GM12892 (cell line): ENCODE measurements at places on chromosomes 2 and 18.

GRCh38 chr18:69064063-69064462, 266.2 kb downstream of the CCDC102B start:
- DNase-seq: no peak

DNA sequence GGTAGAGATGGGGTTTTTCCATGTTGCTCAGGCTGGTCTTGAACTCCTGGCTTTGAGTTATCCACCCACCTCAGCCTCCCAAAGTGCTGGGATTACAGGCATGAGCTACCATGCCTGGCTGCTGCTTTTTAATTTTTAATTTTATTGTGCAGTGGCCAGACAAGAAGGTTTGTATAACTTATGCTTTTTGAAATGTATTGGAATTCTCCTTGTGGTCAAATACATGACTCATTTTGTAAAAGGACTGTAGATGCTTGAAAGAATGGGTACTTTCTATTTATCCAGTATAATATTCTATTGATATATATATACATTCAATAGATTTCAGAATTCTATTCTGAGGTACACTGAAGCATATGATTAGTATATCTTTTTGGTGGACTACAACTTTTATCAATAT, 82.6 kb upstream of the ST3GAL5 start:
- DNase-seq: no peak

- DNase-seq: no peak
Observed at GRCh38 chr2:226057914-226058313, 658.4 kb downstream of the NYAP2 start.

DNA sequence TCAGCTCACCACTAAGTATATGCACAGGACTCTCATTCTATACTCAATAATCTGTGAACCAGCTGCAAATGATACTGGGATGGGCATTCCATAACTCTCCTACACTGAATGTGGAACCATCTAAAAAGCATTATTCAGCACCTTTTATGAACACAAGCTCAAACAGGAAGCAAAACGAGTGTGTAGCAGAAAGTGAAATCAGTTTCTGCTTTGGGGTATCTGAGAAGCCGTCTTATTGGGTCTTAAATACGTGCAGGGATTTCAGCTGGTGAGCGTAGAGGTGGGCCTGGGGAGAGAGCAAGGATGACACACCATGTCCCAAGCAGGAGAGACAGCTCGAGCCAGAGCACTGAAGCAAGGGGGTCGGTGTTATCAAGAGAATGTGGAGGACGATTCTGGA, 120.0 kb upstream of the TTN start:
- no peak for DNase-seq

GRCh38 chr18:72940986-72941385, 73.2 kb upstream of the NETO1 start:
- no peak for DNase-seq

DNA sequence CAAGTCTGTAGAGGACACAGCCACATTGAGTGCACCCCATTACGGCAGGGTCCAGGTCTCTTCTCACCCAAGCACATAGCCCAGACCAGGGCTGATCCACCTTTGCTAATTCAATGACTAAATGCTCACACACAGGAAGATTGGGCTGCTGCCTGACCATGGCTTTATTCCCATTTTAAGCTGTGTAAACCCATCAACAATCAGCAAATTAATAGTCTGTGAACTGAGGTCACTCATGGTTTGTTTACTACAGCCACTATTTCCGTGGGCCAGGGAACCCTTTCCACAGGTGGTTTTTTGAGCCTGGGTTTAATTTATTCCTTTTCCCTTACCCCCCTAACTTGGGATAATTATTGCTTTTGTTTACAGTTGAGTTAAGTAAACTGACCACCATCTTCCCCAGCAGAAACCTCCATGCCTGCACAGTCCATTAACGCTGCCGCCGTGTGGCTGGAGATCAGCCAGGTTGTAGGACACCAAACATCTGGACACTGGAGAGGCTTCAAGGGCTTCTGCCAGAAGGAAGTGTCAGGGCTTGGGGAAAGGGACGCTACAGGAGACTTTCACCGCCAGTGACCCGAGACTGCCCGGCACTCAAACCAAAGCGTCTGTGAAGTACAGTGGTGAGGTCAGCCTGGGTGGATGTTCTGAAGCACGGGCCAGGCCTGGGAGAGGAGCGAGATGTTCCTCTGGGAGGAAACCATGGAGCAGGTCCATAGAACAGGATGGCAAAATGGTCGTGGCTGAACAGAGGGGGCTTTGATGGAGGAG, 282.9 kb downstream of the DYSF start:
- DNase-seq: no peak

DNA sequence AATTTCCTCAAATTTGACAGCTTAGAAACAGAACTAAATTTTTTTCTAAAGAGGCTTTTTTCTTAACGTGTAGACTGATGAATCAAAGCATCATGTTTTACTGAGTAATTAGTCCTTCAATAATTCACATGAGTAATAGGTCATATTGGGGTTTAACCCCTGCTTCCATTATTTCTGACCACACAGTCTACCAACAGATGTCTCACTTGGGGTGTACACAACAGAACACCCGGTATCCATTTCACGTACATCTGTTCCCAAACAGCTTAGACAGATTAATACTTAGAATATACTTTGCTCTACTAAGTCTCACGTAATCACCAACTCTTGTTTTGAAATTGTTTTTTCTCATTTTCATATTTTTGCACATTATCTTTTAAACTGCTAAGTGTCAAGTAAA, 14.8 kb downstream of the CERKL start:
- DNase-seq: no peak

DNA sequence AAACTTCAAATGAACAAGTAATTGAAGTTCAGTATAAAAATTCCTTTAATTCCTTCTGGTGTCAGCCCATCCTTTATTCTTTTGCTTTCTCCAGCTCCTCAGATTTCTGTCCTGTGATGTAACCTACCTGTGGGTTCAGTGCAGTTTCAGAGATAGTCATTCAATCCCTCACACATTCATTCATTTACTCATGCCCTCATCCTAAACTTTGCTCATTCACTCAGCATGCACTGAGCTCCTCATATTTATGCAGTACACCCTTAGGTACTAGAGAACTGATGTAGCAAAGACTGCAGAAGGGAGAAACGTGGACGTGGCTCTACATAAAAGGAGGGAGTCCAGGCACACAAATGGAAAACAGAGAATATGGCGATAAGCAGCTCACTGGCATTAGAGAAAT, 45.3 kb upstream of the STAT1 start:
- no peak for DNase-seq

DNA sequence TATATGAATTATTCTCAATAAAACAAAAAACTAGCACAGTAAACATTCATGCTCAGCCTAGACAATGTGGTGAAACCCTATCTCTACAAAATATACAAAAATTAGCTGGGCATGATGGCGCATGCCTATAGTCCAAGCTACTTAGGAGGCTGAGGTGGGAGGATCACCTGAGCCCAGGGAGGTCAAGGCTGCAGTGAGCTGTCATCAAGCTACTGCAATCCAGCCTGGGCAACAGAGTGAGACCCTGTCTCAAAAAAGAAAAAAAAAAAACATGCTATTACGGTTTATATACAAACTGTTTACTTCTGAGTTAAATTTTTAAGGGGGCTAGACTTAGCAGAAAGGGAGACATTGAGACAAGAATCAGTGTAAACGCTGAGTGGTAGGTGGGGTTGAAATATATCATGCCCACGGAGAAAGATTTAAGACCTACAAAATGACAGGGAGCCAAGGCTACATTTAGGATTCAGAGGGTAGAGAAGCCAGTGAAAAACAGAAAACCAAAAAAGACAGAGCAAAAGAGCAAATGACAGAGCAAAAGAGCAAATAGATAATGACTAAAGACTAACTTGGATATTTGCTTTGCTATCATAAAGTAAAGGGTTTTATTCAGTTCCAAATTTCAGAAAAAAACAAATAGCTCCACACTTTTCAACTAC, 7.5 kb downstream of the TTC32 start:
- DNase-seq: no peak

GRCh38 chr2:207504513-207505170, 25.1 kb upstream of the CREB1 start:
- DNase-seq: no peak

DNA sequence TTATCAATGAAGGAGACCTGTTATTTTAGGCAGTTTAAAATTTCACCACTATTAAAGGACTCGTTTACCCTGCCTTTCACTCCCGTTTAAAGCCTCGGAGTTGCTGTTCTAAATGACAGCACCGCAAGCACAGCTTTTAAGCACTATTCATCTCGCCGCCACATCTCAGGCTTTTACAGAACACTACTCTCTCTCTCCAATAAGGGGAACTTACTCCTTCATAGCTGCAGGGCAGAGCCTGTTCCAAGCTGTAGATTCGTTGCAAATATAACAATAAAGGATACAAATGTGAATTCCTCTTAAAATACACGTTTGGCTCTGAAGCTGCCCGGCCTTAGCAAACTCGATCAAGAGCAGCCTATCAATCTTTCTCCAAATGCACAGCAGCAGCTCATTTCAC, 271.8 kb downstream of the ZNF521 start:
- DNase-seq: no peak

DNA sequence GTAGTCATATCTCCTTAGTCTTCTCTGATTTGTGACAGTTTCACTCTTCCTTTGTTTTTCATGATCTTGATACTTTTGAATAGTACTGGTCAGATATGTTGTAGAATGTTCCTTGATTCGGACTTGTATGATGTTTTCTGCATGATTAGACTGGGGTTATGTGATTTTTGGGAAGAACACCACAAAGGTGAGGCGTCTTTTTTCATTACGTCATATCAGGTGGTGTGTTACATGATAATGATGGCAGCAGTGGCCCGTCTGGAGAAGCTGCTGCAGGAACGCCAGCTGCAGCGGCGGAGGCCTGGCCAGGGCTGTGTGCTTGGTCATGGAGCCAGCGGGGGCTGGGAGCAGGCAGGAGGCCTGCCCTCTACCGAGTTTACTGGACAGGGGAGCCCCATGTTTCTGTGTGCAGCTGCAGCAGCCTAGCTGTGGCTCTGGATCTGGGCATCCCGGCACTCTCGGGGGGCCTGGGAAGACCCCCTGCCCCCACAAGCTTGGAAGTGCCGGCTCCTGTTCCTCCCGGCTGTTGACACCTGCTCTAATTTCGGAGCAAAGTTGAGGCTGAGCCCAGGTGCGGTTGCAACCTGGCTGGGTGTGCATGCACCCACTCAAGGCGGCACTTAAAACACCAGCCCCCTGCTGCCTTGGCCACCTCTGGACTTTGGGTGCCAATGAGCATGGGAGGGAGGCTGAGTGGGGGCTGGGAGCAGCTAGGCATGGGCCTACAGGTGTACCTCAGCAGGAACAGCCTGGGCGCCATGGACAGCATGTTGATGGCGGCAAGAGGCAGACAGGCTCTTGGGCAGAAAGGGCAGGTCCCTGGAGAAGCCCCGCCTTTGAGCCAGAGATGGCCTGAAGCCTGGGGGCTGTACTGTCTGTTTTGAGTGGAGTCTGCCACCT, 26.1 kb downstream of the SLC4A10 start:
- no peak for DNase-seq

GRCh38 chr2:231290321-231291015, 92.0 kb downstream of the ARMC9 start:
- DNase-seq: no peak

GRCh38 chr2:112661656-112662305, 16.0 kb downstream of the SLC20A1 start:
- DNase-seq: no peak

DNA sequence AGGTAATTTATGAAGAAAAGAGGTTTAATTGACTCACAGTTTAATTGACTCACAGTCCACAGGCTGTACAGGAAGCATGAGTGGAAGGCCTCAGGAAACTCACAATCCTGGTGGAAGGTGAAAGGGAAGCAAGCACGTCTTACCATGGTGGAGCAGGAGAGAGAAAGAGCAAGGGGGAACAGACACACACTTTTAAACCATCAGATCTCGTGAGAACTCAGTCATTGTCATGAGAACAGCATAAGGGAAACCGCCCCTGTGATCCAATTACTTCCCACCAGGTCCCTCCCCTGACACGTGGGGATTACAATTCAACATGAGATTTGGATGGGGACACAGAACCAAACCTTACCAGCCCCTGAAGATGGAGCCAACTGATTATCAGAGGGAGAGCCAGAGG, 11.2 kb upstream of the PUM2 start:
- no peak for DNase-seq

- DNase-seq: no peak
Observed at GRCh38 chr2:110843959-110844510, 111.7 kb downstream of the ACOXL start.

DNA sequence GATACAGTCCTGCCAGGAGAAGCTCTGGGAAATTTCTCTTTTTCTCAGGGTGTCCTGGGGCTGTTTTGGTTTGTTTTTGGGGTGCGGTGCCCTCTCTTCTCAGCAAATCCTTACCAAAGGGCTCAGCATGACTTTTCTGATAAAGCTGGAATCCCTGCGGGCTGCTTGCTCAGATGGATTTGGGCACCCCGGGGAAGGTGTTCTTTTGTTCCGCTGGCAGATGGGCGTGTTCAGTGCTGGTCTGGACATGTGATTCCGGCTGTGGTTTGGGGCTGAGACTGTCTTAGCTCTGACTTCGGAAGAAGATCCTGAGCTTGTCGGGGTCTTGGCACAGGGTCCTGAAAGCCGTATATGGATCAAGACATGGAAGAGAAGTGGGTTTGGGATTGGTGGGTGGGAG, 134.2 kb upstream of the SPRED2 start:
- DNase-seq: no peak

DNA sequence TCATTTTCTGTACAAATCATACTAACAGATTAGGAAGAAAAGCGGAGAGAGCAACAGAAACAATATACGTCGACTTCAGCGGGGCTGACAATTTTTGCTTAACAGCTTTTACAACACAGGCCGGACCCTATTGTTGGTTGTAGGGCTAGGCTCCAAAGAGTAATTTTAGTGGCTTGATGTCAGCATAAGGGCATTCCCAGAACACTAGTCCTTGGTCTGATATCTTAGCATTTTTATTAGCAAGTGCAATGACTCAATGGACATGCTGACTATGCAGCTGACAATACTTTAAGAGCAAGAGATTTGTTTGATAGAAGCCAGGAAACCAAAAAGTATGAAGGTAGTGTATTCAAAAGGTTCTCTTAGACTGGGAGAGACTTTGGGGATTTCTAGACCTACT, 209.9 kb downstream of the LNPK start:
- DNase-seq: no peak

GRCh38 chr2:157894694-157895435, 18.7 kb upstream of the ACVR1 start:
- no peak for DNase-seq

GRCh38 chr18:57624988-57625387, 3.4 kb upstream of the NARS1 start:
- no peak for DNase-seq

- no peak for DNase-seq
Observed at GRCh38 chr18:28411806-28412205, 234.9 kb upstream of the CDH2 start.

DNA sequence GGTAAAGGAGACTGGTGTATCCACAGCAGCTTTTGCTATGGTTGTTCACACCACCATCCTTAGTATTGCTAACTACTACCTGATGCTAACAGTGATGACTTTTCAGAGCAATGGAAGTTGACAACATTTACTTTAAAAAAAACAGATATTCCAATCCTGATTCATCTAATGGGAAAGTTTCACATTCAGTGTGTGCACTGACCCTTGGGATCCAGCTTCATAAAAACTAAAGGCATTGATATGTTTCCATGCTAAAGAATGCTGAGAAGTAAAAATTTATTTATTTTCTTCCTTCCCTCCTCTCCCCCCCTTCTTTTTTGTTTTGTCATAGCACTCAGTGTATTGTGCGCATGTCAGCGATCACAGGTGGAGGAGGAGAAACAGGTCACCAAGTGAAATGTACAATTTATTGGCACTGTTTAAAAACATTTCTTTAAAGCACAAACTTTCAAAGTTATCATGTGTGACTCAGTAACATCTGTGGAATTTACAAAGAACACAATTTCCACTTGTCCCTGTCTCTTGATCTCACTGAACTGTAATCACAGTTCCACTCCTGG, 229.9 kb downstream of the ALK start:
- DNase-seq: no peak

- DNase-seq: no peak
Observed at GRCh38 chr2:41942278-41942677, 105.5 kb upstream of the PKDCC start.
